Activated CD4-positive, alpha-beta T cell treated with anti-CD3 and anti-CD28 coated beads for 4 hours (primary cell): ENCODE measurements at places on chromosomes 3 and 15.

- DNase-seq = no peak
Observed at GRCh38 chr3:197828-198491, 1.4 kb downstream of the CHL1 start.

DNA sequence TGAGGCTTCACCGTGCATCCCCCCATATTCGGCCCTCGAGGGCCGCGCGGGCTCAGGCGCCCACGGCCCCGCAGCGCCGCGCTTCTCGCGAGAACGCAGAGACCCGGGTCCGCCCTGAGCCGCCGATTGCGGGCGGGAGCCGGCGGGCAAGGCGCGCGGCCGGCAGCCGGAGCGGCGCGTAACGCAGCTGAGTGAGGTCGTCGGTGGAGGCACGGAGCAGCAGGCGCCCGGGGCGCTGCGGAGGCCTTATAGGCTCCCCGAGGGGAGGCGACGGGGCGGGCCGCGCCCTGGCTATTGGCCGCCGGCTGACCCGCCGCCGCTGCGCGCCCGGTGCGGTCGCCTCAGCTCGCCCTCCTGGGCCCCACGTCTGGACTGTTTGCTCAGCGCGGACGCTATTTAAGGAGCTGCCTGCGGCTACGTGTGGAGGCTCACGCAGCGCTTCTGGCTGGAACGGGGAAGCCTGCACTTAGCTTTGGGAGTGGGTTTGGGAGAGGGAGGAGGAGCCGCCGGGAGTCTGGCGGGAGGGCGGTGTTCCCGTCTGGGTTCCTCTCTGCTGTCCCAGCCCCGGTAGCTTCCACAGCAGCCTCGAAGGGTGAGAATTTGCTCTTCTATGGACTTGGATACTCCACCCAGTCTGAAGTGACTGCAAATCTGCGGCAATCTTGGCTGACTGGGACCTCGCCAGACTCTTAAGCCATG, at the start of gene PLOD2:
Gene PLOD2 (minus strand): TSS at position 221 of the 699 bp plus-strand sequence. CDS start 195 bp downstream, at position 26.
- DNase-seq = no peak

GRCh38 chr15:100753503-100753902, 126.1 kb upstream of the ALDH1A3 start:
- no peak for DNase-seq

- DNase-seq = peak; percentile 35
Observed at GRCh38 chr3:10223676-10224639, 24.3 kb upstream of the TATDN2 start.

- no peak for DNase-seq
Observed at GRCh38 chr15:32982001-32982400, 212.5 kb downstream of the FMN1 start.

DNA sequence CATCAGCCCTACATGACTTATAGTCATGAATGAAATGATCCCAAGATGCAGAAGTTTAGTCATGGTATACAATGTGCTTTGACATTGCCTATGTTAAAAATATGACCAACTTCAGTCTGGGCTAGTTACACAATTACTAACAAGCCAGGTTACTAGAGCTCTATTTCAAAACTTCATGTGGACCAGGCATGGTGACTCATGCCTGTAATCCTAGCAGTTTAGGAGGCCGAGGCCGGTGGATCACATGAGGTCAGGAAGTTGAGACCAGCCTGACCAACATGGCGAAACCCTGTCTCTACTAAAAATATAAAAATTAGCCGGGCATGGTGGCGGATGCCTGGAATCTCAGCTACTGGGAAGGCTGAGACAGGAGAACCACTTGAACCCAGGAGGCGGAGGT, 613.0 kb downstream of the CADM2 start:
- no peak for DNase-seq

GRCh38 chr3:177713928-177714900, 516.9 kb upstream of the TBL1XR1 start:
- no peak for DNase-seq

GRCh38 chr3:43707998-43708397, 17.3 kb downstream of the ABHD5 start:
- DNase-seq = no peak

DNA sequence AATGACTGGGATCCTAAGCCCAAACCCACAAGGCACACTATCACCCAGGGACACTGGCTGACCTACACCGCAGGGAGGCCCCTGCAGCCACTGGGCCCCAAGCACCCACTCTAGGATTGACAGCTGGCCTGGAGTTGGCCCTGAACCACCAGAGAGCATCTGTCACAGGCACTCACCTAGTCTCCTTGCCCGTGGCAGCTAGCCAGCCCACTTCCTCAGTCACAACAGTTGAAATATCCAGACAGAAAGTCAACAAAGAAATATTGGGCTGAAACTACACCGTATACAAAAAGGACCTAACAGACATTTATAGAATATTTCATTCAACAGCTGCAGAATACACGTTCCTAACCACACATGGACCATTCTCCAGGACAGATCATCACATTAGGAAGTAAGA, 5.2 kb upstream of the SPINK8 start:
- DNase-seq = no peak

DNA sequence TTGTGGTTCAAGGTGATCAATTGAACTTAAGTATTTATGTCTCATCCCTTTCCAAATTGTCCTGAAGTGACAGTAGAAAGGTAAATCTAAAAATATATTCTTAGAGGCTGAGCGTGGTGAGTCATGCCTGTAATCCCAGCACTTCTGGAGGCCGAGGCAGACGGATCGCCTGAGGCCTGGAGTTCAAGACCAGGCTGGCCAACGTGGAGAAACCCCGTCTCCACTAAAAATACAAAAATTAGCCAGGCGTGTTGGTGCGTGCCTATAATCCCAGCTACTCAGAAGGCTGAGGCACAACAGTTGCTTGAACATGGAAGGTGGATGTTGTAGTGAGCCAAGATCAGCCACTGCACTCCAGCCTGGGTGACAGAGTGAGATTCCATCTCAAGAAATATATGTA, 226.6 kb downstream of the DPH6 start:
- no peak for DNase-seq

GRCh38 chr3:171680726-171681411, 129.4 kb downstream of the PLD1 start:
- DNase-seq = no peak

DNA sequence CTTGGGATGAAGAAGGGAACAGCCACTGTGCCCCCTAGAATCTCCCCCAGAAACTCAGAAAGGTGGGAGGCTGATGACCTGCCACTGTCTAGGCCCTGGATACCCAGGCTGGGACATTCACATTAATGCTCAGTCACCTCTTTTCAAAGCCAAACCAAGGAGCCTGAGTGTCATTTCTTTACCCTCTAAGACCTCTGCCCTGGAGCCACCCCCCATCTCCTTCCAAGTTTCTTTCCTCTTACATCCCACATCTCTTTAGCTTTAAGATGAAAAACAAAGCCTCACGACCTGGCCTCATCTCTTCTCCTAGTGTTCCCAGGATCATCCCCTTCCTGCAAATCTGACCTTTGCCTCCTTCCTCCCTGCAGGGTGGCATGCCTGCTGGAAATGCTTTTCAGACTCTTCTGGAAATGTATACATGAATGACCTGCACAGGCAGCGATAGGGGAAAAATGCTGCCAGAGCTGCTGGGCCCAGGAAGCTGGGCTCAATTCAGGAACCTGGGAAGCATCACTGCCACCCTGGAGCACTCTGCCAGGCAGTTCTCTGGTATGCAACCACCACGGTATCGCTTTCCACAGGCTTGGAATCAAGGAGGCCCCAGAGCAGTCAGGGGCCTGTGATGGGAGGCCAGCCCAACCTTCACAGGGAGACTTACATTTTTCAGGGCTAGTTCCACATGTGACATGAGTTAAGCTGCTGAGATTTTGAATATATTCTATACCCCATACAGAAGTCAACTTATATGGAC, 67.6 kb downstream of the DAPK2 start:
- DNase-seq = no peak

GRCh38 chr3:186589121-186589520, 18.6 kb downstream of the DNAJB11 start:
- DNase-seq = no peak

DNA sequence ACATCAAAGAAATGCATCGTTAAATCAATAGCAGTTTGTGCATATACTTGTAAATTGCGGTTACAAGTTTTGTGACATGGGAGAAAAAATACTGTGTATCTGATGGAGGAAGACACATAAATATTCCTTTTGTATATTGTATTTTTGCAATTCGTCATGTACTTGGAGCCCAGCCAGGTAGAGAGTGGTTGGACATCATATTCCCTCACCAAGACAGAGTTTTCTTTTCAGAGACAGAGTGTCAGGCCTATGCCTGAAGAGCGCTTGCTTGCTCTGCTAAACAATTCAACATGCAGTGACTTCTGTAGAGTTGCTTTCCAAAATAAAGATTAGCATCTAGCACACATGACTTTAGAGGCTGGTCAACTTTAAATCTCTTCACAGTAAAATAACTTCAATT, 24.8 kb upstream of the MEIS2 start:
- DNase-seq = no peak

GRCh38 chr3:20683910-20684309, 497.9 kb upstream of the SGO1 start:
- no peak for DNase-seq

GRCh38 chr3:81394651-81395524, 366.6 kb downstream of the GBE1 start:
- DNase-seq = no peak

DNA sequence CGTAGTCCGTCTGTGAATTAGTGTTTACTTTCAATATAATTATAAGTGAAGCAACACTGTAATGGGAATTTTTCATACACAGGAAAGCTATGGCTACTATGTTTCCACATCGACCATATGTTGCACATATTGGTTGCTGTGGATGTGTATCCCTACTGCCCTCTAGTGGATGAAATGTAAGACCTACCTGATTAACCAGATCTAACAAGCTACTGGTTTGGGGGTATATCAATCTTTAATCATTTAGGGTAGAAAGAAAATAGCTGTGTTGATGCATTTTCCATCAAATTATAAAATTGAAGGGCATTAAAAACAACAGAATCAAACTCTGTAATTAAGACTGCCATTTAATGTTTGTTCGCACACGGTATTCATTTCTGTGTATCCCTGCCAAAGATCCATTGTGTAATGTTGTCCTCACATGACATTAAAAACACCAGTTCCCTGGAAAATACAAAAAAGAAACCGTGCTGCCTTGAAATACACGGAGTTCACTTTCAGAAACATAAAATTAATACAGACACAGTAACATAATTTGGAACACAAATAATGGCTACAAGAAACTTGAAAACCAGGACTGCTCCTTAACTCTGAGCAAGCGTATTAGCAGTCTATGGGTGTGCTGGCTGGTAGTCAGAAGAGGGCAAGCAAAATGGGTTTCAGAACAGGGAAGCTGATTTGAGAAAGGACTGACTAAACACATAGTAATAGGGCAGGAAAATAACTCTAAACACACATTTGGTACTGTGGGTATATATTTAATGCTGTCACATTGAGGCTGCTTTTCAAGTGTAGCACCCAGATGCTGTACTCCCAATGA, 125.1 kb downstream of the TIGIT start:
- DNase-seq = peak; percentile 4

- peak; percentile 24 for DNase-seq
Observed at GRCh38 chr3:111282024-111282423, 210.4 kb downstream of the NECTIN3 start.

GRCh38 chr3:3097958-3098357, 12.2 kb downstream of the IL5RA start:
- DNase-seq = no peak

DNA sequence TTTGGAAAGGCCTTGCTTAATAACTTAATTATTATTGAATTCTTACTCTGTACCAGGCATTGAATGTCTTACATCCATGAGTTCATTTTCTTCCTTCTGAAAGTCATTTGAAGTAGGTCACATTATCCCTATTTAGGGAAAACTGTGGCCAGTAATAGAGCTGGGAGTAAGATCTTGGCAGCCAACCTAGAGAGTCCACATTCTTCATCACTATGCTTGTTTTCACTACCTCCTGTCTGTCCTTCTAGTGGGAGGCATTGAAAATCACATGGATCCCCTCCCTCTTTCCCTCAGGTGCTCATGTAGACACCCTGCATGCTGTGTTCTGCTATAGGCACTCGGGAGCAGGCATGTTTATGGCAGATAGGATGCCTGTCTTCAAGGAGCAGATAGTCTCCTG, 154.9 kb downstream of the EBLN2 start:
- no peak for DNase-seq

DNA sequence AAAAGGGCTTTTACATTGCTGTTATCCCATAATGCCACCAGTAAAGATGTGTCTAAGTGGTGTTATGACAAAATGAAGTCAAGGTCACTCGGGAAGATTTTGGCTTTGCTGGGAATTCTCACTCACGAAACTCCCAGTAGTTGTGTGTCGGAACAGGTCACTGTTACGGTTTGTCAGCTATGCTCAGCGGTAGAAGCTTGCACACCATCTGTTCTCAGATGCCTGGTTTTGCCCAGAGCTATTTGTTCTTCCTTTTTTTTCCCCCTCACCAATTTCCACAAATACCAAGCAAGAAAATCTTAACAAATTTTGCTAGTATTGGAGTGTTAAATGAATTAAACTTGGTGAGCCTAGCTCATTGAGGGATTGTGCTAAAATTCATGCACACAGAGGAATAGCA, 915.1 kb downstream of the MCTP2 start:
- DNase-seq = no peak

DNA sequence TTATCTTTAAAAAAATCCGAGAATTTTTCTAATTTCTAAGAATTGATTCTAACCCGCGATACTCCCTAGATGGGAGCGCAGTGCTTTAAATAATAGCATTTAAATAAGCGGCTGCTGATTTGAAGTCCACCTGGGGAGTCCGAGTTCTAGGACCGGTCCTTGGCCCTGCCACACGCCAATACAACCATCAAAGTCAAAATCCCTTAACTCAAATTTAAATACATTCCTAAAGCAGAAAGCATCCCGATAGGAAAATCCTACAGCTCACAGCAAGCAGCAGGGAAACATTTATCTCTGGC, 508 bp upstream of the ECT2 start:
- no peak for DNase-seq

GRCh38 chr3:100402256-100402655, 917 bp downstream of the LNP1 start:
- DNase-seq = no peak
